ENCODE measurements at places on chromosomes 16 and 17.

DNA sequence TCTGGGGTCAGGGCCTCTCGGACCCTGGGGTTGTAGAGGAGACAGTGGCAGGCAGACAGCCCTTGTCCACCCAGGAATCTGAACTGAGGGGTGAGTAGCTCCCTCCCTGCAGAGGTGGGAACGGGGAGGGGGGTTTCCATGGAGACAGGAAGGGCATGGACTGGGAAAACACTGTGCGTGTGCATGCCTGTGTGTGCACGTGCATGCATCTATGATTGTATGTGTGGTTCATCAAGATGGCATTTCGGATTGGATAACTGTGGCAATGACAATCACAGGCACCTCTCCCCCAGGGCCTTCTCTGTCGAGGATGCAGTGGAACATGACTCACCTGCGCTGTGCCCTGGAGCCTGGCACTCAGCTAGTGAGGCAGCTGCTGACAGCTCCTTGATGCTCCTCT is 6.1 kb upstream of the CD300C start:
- DNase-seq = no peak

DNA sequence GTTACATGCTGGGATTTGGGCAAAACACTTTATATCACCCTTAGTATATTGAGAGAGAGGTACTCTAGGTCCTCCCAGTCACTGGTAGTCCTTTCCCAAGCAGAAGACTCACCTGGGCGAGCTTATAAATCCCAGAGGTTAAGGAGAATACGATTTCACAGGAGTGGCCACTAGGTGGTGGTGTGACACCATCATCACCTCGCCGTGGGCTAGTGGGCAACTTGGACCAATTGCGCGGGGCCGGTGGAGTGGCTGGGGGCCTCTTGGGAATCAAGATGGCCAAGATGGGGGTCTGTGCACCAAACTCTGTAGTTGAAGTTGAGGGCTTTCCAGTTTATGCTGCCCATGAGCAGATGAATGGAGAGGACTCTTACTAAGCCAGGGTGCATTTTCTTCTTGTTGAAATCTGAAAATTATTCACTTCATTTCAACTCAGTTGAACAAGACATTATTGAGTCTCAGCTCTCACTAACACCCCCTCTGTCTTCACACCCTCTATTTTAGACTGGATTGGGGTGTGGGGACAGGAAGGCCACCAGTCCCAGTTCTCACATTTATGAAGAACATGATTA is 38.2 kb upstream of the PIRT start:
- peak; percentile 53 for DNase-seq

DNA sequence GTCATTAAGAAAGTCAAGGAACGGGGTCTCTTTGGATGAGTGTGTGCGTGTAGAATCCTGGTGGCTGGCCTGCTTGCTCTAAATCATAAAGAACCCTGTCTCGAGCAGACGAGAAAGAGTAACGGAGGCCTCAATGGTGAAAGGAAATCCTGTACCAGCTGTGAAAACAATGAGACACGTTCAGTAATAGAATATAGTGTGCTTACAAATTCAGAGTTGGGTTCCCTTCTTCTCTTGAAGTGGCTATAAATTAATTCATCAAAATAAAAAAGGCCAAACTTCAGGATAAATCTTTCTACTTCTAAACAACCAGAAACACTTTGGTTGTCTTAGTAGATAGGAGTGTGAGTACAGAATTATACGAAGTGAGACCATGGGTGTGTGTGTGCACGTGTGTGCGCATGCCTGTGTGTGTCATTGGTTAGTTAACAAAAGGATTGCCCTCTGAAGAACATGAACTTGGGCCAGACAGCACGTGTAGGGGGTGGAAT is 48.5 kb downstream of the WWOX start:
- DNase-seq = no peak

DNA sequence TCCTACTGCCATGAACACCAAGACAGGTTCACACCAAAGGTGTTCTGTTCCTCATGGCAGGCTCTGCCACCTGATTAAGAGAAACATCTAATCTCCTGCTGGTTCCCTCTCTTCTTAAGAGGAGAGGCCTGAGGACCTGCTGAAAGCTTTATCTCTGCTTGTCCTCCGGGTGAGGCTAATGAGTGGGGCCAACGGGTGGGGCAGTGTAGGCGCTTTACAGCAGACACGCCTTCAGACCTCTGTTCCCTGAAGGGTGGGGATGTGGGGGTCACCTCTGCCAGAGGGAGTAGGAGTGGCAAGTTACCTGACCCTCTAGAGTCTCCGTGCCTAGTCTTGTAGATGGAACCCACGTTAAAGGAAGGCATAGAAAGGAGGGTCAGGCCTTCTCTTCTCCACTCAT is 4.2 kb upstream of the MRM1 start:
- DNase-seq = no peak

GRCh38 chr17:57926723-57927047 is 28.5 kb downstream of the CUEDC1 start:
- no peak for DNase-seq

DNA sequence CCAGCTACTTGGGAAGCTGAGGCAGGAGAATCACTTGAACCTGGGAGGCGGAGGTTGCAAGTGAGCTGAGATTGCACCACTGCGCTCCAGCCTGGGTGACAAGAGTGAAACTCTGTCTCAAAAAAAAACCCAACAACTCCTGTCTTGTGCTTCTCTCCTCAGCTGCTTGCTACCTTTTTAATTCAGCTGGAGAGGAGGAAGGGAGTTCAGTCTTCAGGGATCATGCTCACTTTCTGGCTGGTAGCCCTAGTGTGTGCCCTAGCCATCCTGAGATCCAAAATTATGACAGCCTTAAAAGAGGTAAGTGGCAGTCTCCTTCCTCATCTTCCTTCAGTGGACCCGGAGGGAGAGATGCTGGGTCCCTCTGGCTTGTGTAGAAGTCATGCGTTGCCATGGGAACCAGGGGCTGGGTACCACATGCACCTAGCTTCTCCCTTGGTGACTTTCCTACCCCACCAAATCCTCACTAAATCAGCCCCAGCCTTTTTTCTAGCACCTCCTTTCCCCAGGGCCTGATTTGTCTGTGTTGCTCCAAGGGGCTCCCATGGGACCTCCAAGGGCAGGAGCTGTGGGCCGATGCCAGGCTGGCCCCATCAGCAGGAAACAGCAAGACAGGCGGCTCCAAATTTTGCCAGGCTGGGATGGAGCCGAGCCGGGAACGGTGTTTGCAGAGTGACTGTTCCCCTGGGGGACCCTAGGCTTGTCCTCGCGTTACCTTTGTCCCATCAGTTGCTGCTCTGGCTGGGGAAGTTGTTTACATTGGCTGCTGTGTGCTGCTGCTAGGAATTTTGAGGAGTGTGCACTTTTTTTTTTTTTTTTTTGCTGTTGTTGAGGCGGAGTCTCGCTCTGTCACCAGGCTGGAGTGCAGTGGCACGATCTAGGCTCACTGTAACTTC is 65.2 kb downstream of the ABCC1 start:
- DNase-seq = peak; percentile 5

DNA sequence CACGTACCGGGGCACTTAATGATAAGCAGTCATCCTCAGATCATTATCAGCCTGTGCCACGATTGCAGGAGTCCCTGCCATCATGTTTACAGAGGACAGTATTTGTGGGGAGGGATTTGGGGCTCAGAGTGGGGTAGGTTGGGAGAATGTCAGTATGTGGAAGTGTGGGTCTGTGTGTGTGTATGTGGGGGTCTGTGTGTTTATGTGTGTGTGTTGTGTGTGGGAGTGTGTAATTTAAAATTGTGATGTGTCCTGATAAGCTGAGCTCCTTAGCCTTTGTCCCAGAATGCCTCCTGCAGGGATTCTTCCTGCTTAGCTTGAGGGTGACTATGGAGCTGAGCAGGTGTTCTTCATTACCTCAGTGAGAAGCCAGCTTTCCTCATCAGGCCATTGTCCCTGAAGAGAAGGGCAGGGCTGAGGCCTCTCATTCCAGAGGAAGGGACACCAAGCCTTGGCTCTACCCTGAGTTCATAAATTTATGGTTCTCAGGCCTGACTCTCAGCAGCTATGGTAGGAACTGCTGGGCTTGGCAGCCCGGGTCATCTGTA is 13.5 kb upstream of the EFCAB13 start:
- no peak for DNase-seq

DNA sequence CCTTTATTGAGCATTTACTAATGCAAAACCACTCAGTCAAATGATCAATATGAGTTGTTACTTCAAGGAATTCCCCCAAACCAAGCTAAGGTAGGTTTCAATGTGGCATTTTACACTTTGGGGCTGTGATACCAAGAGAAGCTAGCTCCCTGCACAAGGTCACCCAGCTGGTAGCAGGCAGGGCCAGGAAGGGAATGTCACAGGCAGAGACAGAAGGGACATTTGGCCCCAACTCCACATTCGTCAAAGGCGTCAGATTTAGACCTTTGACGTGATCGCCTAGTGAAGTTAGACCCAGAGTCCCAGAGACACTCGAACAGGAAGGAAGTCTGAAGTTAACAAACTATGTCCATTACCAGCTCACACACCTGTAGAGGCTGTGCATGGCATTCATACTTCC is 5.5 kb upstream of the SMG1 start:
- no peak for DNase-seq

DNA sequence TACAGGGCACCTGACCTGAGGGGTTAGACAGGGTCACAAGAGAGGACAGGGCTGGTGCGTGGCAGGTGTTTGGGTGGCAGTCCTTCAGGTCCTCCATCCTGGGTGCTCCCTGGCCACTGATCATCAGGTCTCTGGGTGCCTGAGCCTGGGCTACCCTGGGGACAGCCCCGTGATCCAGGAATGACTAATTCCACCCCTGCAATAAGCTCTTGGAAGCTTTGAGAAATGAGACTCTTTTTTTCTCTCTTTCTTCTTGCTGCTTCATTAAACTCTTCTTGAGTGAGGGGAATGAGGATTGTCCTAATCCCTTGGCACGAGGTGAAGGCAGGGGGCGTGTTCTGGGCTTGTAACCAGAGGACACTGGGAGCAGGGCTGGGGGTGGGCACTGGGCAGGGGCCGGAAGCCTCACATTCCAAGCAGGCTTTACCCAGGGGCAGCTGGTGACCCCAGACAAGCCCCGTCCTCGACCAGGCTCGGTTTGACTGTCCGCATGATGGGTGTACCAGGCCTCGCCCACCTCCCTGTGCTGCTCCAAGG is 21.4 kb upstream of the SPNS2 start:
- DNase-seq = no peak

DNA sequence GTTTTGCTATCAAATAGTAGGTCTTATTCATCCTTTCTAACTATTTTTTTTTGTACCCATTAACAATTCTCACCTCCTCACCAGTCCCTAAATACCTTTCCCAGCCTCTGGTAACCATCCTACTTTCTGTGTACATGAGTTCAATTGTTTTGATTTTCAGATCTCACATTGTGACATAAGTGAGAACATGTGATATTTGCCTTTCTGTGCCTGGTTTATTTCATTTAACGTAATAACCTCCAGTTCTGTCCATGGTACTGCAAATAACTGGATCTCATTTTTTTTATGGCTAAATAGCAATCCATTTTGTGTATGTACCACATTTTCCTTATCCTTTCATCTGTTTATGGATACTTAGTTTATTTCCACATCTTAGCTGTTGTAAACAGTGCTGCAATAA is 181.9 kb upstream of the KIF2B start:
- DNase-seq = no peak

All from NCI-H1105 treated with DMSO at 0.1 percent for 48 hours (cell line).